Motor neuron (in vitro differentiated cells): ENCODE measurements at places on chromosomes 1 and 21.
A peak's percentile ranks its signal among the peaks of the same experiment; 100 is the strongest.

- peak; percentile 64 for ATAC-seq
Measured at GRCh38 chr1:78840453-78841271, 165.9 kb downstream of the ADGRL4 start.

DNA sequence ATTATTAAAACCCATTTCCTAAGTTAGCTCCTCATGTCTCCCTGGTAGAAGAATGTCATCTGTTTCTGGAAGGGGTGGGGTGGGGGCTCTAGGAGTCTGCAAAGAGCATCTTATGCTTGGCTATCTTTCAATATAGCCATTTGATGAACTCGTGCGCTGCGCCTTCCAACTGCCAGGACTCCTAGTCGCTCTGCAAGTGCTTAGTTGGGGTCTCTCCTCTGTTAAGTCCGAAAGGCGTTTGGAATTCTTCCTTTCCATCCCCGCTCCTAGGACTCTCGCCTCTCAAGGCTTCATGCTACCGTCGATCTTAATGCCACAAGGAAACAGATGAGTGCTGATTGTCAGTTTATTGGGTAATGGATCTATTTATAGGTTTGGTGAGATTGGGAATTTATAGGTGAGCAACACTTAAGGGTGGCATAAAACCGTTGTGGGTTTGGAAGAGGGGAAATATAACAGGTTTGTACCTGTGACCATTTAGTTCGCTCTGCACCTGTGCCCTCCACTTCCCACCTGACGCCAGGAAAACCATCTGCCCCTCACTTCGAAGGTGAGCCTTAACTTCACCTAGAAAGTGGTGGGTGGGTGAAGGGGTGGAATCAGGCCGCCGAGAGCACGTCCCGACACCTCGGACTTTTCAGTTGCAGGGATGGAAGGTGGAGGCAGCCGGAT, 1.1 kb downstream of the KCNH1 start:
- no peak for ATAC-seq

GRCh38 chr21:34913811-34914210, 135.3 kb downstream of the RUNX1 start:
- no peak for ATAC-seq

DNA sequence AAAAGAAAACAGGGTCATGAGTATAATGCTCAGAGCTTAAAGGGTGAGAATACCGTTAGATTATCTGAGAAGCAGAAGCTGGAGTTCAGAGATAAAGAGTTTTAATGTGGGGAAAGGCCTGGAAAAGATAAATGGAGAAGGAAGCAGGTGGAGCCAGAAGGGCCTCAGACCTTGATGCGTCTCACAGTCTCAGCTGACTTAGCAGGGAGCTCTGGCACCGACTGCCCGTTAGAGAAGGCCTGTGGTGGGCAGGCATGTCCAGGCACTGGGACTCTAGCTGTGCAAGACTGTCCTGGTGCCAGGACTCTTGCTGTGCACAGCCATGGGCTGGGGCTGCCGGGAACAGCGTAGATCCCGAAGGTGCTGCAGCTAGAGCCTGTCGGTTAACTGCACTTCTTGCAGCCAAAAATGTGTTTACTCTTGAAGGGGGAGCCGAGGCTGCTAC, 3.8 kb upstream of the SLAMF9 start:
- no peak for ATAC-seq

GRCh38 chr1:225595452-225595851, 57.5 kb downstream of the ENAH start:
- no peak for ATAC-seq

- peak; percentile 48 for ATAC-seq
Measured at GRCh38 chr1:2556678-2557481, 709 bp downstream of the TNFRSF14 start.

GRCh38 chr1:198680174-198680875, 41.5 kb downstream of the PTPRC start:
- no peak for ATAC-seq

DNA sequence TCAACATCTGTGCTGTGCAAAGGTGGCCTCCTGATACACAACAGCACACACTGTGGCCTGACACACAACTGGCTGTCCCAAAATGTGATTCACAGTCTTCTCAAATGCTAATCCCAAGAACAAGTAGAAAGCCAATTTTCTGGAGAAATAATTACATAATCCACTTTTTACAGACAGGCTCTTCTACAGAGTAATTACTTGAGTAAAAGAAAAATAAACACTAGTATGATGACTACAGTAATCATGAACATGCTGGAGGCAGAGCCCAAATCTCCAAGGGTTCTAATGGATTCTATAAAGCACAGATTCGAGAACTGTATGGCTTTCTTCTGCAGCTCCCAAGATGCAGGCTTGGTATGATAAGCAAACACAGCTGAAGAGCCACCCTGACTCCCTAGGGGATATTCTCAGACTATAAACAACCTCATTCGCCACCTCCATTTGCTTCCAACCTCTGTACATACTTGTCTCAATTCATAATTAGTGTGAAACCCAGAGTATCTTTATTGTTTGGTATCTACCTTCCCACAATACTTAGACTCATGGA, 81.9 kb downstream of the SIPA1L2 start:
- ATAC-seq = peak; percentile 64

DNA sequence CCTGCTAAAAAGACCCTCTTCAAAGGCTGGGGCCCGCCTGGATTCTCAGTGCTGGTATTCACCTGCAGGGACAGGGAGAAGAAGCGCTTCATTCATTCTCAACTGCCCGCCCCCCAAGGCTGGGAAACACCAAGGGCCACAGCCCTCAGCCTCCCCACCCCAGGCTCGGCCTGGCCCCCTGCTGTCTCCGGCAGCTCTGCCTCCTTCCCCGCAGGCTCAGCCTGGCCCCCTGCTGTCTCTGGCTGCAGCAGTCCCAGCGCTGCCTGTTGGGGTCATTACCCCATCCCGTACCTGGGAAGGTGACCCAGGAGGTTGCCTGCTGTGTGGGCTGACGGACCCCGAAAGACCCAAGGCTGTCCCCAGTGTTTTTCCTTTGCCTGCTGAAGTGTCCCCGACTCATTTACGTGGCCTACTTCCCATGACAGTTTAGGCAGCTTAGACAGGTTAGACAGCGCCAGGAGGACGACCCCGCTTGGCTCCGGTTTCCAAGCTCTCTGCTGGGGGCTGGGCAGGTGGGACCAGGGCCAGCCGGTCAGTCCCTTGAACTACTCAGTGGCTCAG, 22.9 kb upstream of the CLSTN1 start:
- ATAC-seq = no peak

DNA sequence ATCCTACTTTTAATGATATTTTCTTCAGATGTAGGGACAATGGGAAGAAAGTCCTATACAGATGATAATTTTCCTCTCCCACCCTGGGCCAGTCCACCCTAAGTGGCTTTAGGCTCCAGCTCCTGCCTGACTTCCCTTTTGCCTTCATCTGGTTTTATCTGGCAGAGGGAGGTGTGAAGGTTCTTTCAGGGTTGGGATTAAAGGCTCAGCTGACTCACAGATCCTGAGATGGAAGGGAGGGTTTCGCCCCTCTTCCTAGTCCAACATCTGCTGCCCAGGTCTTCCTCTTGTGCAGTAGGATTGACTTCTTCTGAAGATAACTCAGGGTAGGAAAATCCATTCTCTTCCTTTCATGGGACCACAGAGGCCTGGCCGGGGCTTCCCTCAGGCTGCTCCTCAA, 362.4 kb upstream of the KAZN start:
- peak; percentile 50 for ATAC-seq

GRCh38 chr1:115677182-115677555, 35.4 kb downstream of the VANGL1 start:
- peak; percentile 83 for ATAC-seq

GRCh38 chr1:219518168-219518906, 94.6 kb downstream of the ZC3H11B start:
- no peak for ATAC-seq

DNA sequence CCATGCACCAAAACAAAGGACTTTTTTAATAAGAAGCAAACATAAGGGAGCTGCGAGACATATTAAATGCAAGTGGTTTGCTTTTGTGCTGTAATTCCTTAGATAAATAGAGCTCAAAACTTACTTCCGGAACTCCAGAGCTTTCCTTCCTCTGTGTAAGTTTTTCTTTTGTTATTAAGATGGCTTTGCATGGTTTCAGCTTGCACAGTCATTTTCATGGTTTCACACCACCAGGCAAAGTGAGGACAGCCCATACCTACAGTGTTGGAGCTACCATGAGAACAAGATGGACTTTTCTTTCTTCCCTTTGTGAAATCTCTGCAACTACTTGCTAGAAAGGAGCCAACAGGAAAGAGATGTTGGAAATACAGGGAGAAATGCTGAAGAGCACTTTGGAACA, 368.0 kb downstream of the SETD4 start:
- no peak for ATAC-seq

DNA sequence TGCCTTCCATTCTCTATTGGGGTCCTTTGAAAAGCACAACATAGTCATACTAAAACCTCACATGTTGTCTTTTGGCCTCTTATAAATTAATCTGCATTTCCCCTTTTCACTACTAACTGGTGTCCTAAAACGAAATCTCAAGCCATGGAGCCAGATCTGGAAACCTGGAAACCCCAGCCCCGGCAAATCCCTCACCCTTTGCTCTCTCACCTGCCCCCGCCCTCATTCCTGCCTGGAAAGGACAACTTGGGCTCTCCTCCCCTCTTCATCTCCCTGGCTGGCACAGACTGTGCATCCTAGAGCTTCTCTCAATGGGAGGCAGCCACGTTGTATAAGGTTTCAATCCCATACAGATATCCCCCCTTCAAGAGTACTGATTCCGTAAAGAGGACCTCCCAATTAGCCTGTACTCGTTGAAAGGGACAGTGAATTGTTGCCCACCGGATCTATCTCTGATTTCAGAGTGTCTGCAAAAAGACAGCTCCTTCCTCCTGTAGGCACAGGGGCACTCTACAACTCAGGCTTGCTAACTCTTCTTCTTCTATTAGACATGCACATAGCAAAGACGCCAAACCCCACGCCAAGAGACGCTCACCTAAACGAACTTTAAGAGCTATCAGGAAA, 1.4 kb downstream of the DUSP10 start:
- no peak for ATAC-seq
